ENCODE measurements at places on chromosomes 11 and 22.

DNA sequence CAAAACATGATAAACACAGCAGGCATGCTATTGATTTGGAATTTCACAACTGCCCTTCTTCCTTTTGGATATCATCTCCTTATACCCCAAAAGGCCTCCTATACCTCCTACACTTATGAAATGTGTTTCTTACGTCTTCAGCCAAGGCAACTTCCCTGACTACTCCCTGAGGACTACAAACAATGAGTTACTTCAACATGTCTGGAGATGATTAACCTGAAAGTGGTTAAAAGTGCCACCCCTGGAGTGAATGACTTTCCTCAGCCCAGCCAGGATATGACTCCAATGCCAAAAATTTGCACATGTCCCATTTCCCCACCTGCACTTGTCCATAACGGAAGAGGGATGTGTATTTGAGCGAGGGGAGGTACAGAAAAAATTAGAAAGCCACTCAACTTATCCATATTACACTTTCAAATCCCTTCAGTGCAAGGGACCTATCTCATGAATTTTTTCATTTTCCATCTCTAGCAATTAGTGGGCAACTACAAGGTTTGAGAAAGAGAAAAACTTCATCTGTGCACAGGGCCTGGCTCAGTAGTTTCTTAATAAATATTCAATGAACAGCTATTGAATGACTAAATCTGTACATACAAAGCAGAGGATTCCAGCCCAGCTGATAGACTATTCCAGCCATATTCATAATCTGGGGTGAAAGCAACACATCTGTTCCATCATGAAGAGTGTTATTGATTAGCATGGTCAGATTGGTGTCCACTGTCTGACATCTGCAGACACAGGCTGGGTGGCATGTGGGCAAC, 36.8 kb downstream of the KIRREL3 start:
- no peak for DNase-seq

GRCh38 chr11:78806214-78807004, 231.7 kb upstream of the NARS2 start:
- DNase-seq, result no peak

DNA sequence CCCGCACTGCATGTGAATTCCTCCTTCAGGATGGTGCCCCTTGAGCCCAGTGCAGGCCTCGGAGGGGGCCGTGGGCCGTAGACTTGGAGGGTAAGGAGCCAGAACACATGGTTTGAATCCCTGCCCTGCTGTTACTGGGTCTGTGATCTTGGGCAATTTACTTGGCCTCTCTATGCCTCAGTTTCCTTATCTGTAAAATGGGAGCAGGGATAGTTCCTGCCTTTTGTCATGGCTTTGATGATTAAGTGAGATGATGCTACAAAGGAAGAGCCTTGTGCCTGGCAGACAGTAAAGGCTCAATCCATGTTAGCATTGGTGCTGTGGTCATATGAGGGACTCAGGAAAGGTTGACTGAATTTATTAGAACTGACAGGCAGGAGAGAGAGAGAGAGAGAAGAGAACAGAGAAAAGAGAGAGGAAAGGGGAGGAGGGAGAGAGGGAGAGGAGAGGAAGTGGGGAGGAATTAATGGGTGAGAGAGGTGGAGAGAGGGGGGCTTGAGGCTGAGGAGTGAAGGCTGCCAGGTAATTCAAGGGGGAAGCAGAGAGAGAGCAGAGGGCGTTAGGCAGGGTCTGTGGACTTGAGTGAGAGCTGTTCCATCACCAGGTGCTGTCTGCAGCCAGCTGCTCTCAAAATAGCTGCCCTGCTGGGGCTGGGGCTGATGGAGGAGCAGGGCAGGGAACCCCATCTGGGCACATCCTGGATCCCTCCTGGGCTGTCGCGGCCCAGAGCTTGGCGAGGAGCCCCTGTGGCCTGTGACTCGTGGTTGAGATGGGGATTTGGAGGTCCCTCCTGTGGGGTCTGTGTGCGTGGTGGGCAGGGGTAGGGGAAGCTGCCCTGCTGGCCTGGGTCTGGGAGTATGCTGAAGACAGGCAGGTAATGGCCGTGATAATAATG, 44.1 kb downstream of the MCM5 start:
- DNase-seq, result no peak

DNA sequence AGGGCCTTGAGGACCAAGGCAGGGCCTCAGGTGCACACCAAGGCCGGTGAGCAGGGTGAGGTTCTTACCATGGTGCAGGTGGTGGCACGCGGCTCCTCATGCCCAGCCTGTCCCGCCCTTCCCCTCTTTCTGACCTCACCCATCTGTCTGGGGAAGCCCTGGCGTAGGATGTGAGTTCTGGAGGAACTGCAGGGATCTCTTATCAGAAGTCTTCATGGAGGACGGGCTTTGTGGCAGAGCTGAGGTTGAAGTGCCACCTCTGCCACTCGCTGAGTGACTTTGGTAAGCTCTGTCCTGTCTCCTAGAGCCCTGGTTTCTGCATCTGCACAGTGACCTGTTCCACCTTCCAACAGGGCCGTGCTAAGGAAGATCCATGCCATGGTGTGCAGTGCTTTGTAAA, 49.1 kb downstream of the LRRC32 start:
- DNase-seq, result no peak

DNA sequence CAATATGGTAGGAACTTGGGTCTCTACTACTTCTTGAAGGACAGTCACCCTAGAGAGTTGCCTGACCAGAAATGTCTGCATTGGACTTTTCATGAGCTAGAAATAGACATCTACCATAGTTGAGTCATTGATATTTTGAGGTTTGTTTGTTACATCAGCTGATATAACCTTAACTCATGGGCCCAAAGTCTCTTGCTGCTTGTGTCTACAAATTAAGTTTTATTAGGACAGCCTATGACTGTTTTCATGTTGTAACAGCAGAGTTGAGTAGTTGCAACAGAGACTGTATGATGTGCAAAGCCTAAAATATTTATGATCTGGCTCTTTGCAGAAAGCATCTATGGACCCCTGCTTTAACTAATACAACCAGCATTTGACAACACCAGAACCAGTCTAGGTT, 155.3 kb downstream of the MIAT start:
- DNase-seq, result no peak

DNA sequence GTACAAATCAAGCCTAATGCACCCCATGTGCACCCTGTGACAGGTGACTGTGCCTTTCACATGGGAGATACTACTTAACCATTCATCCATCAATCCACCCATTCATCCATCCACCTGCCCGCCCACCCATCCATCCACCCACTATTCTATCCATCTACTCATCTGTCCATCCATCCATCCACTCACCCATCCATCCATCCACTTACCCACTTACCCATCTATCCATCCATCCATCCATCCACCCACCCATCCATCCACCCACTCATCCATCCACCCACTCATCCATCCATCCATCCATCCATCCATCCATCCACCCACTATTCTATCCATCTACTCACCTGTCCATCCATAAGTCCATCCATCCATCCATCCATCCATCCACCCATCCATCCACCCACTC, 7.5 kb downstream of the C11orf24 start:
- DNase-seq, result no peak
